Stimulated activated CD4-positive, alpha-beta T cell treated with anti-CD3 and anti-CD28 coated beads, Interleukin-15, amount 100 ng/mL, for 1 hour (primary cell): ENCODE measurements at places on chromosomes 5 and 9.

DNA sequence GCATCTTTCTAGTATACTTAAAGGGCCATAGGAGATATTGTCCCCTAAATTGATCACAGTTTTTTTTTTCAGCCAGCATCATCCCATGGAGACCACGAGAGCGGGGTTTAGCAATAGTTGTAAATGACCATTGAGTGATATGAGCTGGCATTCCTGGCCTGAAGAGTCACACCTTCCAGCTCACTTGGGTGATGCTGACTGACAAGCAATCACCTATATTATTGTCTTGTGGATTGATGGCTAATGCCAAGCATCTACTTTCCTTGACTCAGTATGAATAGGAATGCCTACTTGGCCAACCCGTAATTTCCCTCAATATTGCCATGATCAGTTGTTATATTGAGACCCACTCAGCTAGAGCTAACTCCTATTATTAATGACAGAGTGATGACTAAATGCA, 70.5 kb downstream of the ADAMTSL1 start:
- DNase-seq: no peak

DNA sequence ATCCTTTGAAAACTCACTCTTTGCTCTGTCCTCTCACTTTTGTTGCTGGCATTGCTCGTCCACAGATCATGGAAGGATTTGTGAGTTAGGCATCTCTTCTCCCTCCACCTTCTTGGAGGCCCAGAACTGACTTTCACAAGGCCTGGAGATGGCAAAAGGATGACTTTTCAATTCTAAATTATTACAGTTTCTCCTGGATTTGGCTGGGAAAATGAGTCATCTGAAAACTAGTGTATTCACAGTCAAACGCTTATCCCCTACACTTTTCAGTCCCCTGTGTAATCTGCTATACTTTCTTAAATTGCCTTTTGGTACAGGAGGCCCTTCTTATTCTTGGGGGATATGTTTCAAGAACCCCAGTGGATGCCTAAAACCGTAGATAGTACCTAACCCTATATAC, 35.6 kb downstream of the ADRA1B start:
- no peak for DNase-seq

DNA sequence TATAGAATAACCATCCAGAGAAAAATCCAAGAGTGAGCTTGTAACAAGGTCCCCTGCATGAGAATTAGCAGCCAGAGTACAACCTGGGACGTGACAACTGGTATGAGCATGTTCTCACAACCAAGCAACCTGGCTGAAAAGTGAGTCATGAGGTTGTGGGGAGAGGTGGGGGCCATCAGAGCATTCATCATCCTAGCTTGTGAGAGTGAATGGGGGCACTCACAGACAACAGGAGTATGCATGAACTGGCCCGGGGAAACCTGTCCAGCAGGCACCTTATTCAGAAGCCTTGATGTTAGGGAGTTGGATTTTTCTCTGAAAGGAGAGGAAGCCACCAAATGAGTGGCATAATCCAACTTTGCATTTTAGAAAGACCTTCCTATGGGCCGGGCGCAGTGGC, 113.0 kb downstream of the FRMD3 start:
- DNase-seq: no peak

- no peak for DNase-seq
Observed at GRCh38 chr5:147673266-147673665, 109.3 kb downstream of the JAKMIP2 start.

DNA sequence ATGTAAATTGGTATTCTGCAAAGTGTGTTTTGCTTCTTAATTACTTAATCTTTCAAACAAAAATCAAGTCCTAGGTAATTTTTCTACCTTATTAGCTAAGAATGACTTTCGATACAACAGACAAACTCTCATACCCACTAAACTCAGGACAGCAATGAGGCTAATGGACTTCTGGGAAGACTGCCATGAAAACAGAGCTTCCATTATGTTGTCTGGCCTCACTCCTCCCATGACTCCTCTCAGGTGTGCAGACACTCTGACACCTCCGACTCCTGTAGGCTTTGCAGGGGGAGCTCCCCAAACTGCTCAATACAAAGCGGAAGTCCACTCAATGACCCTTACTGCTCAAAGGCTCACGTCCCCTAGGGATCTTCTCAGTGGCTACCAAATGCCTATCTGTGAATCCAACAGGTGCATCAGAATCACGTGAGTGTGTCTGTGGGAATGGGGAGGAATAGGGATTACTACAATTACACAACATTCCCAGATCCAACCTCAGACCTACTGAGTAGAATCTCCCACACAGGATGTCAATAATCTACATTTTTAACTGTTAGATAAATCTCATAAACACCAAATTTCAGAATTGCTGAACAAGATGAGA, 289.9 kb downstream of the RAB3C start:
- DNase-seq: no peak

- no peak for DNase-seq
Observed at GRCh38 chr9:101977614-101978210, 239.3 kb upstream of the GRIN3A start.

DNA sequence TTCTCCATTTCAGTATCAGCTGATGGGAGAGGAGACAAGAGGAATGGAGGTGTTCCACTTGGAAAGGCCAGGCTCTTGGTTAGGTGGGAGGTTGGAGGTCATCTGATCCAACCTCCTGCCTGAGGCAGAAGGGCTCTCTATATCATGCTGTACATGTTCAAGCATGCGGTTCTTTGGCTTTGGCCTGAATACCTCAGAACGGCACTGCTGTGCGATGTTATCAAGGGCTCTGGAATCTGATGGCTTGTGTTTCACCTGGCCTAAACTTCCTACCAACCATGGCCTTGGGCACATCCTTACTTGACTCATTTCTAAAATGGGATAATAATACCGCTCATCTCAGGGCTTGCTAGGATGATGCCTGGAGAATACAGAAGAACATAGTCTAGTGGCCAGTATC, 90.1 kb upstream of the FAM169A start:
- no peak for DNase-seq

- no peak for DNase-seq
Observed at GRCh38 chr5:72402381-72402890, 82.3 kb downstream of the PTCD2 start.

DNA sequence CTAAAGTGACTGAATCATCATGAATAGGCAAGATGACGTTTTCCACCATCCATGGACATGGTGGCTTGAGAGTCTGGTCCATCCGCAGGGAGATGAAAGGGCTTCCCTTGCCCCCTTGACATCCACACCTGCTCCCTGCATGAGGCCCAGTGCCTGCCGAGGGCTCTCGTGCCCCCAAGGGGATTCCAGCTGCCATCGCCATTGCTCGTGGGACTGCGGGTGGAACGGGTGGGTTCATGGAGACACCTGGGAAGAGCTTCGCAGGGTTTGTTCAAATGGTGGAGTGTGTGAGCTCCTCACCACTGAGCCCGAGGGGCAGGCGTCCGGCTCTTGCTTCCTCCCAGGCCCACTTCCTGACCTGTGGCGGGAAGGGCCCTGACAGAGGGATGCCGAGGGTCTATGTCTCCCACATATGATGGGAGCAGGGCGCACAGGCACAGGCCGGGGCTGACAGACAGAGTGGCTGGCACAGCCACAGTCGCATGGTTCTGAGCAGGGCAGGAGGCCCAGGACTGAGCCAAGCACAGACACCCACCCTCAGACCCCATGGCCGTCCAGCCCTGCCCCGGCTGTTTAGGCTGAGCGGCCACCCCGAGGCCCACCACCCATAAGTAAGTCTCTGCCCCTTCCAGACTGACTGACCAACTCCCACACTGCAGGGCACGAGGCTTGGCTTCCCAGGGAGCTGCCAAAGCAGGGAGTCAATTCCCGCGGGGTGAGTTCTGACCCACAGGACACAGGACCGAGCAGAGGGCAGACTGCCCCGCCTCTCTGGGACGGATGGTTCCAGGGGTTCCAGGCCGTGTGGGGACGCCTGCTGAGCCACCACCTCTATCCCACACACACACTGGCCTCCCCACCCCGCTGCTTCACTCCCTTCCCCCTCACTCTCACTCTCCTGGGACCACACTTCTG, 70.0 kb upstream of the PPP1R26 start:
- no peak for DNase-seq

DNA sequence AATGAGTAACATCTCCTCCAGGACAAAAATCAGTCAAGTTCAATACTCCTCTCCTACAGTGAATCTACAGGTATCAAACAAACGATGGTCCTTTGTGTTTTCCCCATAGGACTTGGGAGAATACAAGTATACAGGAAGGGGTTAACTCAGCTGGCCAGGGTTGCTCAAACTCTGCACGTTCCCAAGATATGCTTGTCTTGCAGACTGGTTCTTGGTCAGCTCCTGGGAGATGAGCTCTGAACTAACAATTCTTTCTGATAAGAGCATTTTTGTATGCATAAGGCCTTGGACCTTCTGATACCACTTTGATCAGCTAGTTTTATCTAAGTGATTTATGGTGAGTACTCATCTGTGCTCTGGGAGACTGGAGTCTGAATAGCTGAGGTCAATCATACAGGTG, 42.1 kb downstream of the LOX start:
- DNase-seq: no peak

GRCh38 chr5:154118893-154119336, 71.6 kb upstream of the GALNT10 start:
- no peak for DNase-seq

- no peak for DNase-seq
Observed at GRCh38 chr9:91809581-91810285, 140.3 kb downstream of the ROR2 start.

DNA sequence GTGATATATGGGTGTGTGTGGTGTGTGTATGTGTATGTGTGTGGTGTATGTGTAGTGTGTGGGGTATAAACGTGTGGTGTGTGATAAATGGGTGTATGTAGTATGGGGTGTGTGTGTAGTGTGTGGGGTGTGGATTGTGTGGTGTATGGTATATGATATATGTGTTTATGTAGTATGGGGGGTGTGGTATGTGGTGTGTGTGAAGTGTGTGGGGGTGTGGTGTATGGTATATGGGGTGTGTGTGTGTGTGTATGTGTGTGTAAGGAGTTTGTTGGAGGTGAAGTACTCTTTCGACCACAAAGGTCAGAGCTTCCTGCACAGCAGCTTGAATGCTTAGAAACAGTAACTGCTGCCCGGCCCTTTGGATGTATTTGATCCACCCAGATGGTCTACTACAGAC, 145.2 kb upstream of the IQGAP2 start:
- DNase-seq: no peak

DNA sequence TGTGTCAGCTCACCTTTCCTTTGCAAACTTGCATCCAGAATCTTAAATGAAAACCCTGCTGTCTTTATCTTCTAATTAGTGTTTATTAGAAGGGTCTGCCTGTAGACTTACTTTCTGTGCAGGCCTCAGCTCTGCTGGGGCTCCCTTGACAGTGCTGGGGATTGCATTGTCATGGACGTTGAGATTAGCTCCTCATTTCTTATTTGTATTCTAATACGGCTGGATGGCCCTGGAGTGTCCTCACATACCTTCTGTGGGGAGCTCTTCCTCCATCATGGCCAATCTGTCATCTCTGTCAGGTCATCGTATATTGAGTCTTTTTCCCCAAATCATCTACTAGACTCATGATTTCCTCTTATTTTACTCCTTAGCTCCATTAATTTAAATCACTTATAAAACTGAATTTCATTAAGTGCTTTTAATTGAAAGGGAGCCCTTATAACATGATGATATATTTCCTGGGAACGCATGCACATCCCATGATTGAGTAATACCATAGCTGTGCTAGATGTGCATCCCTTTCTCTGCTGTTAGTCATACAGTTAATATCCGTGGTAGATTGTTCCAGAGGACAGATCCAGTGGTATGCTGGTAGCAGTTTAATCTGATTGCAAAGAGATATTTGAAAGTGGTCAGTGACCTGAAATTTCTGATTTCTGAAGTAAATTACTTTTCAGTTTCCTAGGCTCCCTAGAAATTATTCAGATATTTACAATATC, 61.6 kb downstream of the ICE1 start:
- DNase-seq: no peak

DNA sequence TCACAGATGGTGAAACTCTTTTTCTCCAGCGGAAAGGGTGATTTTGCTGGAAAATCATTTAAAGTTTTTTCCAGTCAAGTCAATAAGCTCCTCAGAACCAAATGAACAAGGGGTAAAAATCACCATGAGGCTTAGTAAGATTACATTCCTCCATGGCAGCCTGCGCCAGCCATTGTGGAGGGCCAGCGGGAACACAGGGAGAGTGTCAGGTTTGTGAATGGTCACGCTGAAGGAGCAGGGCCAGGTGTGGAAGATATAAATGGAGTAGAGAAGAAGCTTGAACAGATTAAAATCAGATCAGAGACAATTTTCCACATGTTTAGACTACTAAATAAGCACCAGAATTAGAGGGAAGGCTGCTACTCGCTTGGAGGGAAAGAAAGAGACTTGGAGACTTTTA, 208.8 kb downstream of the NR3C1 start:
- DNase-seq: no peak

DNA sequence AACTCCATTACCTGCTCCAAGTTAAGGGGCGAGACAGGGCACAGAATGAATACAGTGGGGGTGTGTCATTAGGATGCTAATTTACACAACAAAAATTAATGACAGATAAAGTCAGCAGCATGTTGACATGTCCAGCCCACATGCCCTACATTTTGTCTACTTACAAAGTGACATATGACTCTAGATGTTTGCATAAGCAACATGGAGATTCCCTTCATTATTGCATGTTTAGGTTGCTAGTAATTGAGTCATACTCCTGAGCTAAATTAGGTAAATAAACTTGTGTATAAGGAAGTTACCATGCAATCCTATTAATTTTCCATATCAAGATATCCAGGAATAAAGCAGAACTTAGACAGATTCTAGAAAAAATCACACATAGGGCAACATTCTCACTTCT, 232.2 kb downstream of the PDE4D start:
- no peak for DNase-seq

- no peak for DNase-seq
Observed at GRCh38 chr5:79577693-79578092, 34.5 kb upstream of the TENT2 start.

- no peak for DNase-seq
Observed at GRCh38 chr9:111559000-111559610, 34.1 kb downstream of the ZNF483 start.

GRCh38 chr5:171422495-171422894, 3.0 kb downstream of the FGF18 start:
- DNase-seq: no peak

DNA sequence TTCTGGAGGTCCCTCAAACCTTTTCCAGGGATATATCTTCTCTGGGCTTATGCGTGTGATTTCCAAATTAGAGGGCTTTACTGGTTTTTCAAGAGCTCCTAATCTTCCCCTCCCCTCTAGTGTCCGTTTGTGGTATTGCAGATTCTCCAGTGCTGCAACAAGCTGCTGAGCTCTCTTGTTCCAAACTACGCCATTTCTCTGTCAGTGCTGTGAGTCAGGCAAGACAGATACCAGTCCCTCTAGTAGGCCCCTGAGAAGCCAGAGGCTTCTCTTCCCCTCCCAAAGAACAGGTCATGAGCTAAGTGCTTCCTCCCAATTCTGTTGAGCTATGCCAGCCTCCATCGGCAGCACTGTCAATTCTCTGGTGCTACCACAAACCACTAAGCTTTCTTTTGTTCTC, 149.5 kb downstream of the FANCC start:
- DNase-seq: no peak
